ENCODE measurements at places on chromosomes 5 and 9.

GRCh38 chr5:96023518-96023917 lies 61.9 kb upstream of the ELL2 start:
- peak; percentile 51 for DNase-seq

GRCh38 chr5:40736103-40736875 lies 19.5 kb downstream of the TTC33 start:
- peak; percentile 55 for DNase-seq

- no peak for DNase-seq
Observed at GRCh38 chr9:129063061-129063460, 17.9 kb upstream of the DOLPP1 start.

DNA sequence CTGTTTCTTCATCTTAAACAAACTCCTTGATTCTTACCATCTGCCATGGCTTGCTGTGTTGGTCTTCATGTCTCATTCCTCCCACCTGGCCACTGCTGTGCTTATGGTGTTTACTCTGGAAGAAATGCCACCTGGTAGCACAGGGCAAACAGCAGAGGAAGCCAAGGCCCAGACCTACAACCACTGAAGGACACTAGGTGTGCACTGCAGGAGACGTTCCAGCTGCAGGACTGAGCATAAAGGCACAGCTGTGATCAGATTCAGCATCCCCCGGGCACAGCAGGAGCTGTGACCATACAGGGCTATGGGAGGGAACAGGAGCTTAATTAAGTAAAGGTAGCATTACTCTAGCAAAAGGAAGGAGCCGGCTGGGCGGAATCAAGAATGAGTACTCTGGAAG lies 12.6 kb upstream of the GNAQ start:
- DNase-seq = no peak

DNA sequence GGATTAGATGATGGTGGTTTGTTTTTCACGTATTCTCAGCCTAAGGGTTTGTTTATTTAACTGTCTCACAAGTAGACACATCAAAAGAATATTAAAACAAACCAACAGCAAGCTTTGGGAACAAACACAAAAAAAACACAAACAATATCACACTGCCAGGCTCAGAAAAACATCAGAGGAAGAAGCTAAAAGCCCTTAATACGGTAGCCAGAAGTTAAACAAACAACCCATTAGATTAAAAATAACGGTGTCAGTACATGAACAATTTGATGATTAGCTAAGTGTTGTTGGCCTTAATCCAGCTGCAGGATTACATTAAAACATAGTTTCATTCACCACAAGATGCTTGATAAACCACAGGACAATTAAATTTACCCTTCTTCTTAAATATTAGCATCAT lies 15.9 kb upstream of the DMRT2 start:
- DNase-seq = no peak

GRCh38 chr9:108972626-108973209 lies 38.5 kb downstream of the ABITRAM start:
- DNase-seq = peak; percentile 13

GRCh38 chr5:77560677-77561263 lies 68.7 kb upstream of the WDR41 start:
- DNase-seq = peak; percentile 35

DNA sequence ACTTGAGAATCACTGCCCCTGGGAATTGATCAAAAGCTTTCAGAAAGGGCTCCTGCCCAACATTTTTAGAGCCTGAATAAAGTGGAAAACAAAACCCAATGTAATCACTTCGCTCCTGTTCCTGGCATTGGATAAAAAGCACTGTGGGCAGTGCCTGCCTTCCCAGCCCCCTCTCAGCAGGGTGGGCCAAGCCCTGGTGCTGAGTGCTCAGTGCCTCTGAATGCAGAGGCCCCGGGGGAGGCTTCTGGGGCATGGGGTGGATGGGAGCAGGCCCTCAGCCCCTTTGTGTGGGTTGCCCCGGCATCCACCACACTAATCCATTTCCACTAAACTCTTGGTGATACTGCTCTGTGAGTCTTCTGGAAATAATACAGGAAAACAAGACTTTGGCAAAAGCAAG lies 55.6 kb downstream of the CFAP90 start:
- DNase-seq = no peak

DNA sequence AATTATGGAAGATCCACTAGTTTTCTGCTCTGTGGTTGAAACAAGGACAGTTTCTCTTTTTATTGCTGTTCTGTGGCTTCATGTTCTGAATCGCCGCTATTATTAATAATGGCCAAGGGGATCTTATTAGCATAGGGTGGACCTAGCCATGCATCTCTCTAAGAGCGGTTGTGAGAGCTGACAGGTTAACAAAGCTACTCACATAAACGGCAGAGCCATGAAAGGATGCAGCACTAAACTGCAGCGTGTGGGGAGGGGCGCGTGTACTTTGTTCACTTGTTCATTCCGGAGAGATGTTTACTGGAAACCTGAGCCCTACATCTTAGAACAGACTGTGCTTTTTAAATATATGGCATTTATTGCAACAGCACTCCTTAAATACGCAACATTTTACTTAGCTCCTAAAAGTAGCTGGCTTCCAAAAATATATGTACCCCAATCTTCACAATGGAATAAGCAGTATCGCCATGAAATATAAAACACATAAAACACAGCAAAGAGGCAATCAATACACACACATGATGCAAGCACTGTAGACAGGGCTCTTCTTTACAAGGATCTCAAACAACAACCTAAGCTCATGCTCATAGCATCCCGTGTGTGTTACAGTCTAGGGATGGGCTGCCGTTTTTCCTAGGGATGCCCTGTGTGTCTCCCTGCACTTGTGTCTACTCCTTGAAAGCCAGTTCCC lies 424.6 kb downstream of the MED10 start:
- no peak for DNase-seq

DNA sequence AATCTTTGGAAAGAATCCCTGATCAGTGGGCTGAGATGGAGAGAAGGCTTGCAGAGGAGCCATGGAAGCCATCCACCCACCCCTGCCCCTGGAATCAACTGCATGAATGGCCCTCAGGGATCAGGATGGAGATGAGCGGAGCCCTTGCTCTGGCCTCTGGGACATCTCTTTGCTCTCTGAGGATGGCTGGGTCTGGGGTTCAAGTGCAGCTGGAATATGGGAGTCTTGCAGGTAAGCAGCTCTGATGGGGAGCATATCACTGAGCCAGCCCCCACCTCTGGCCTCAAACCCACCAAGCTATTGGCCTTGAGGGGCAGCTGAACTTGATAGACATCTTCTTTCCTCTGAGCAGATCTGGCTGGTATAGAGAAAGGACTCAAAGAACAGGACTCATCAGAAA lies 76.1 kb downstream of the C5orf15 start:
- no peak for DNase-seq

DNA sequence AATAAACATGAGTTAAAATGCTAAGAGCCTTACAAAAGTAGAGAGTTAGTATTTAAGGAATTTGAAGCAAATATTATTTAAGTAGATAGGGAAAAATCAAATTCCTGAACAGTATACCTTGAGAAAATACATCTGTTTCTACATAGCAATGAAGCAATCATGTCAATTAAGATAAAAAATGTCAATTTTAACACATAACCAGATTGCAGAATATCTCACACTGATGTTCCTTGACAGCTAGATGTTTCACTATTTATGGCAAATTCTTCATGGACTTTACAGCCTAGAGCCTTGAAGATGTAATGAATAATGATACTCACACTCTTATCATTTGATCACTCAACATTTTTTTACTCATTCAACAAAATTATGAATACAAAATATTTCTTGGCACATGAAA lies 708.2 kb upstream of the PTPRD start:
- no peak for DNase-seq

DNA sequence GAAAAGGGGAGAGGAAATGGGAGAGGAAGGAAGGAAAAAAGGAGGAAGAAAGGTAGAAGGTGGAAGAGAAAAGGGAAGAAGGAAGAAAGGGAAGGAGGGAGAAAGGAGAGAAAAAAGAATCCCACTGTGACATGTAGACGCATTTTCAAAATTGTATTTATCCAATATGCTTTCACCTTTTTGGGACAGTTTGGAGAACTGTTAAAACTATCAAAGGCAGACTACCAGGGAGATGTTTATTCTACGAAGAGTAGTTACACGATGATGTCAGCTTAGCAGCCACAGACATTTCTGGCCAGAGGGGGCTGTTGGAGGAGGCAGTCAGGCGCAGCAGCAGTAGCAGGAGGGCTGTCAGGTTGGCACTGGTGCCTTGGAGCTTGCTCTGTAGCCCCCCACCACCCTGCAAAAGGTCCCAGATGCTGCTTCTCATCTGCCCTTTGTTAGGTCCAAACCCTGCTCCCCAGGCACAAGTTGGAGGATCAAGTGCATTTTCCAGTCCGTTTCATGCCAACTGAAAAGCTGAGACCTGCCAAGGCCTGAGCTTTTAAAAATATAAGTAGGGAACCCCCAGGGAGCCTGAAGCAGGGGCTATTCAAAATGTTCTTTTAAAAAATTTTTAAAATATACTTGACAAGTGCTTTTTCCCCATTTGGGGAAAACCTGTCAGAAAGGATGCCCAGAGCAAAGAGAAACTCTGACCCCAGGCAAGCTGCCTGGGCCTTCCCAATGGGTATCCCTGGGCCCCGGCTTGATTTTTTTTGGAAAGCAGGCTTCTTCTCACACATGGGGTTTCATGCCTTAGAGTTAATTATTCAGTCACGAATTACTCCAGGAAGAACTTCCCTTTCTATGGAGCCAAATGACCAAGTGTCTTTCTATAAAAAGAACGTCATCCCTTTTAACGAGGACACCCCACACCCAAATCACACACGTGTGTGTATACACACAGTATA lies 203.3 kb downstream of the SLIT3 start:
- no peak for DNase-seq

DNA sequence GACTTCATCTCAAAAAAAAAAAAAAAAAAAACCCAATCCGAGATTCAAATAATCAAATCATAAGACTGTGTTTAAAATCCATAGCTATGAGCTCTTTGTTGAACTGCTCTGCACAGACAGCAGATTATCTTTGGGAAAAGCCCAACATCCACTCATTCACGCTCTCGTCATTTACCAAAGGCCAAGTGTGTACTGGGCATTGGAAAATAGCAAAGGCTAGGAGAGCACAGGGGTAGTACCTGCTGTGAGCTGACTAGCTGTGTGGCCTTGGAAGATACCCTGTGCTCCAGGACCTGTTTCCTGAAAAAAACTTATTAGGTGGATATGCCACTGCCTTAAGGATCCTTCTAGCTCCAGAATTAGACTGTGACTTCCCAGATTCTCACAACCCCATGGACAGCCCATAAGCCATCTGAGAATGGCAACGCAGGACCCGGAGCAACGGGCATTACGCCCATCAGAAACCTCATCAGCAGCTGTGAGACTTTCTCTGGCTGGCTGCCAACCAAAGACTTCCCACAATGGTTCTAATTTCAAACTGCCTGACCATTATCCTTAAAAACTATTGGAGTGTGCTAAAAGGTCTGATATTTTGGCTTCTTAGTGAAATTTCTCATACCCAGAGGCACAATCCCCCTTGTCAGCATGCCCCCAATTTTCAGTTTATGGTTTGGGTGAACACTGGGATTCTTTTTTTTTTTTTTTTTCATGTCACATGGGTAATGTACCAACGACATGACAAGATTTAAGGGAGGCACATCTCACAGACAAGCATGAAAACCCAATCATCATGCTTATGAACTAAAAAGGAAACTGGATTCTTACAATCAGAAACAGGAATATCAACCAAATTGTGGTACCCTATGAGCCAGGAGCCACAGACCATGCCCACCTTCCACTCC lies 16.8 kb downstream of the SERINC5 start:
- DNase-seq = no peak

DNA sequence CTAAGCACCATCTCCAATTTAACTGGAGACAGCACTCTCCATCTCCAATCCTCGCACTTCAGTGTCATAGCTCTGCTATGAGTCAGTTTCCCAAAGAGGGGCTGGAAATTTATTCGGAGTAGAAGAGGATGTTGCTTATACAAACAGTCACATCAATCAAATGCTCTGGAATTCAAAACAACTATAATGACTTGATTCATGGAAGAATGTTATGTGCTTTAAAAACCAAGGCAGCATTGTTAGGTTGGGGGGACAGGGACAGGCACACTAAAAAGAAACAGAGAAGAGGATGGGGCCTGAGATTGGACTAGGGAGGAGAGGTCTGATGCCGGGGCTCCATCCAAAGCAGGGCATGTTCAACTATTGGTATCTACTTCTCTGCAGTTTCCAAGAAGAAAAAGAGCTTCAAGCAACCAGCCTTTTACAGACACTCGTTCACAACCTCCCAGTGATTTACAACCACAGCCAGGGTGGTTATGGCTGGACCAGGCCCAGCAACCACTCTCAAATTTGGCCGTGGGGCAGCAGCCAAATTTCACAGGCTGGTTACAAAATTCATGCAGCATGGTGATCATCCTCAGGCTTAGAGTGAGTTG lies 117.5 kb upstream of the ZNF366 start:
- no peak for DNase-seq

GRCh38 chr9:135078361-135078821 lies 9.1 kb upstream of the OLFM1 start:
- DNase-seq = no peak

DNA sequence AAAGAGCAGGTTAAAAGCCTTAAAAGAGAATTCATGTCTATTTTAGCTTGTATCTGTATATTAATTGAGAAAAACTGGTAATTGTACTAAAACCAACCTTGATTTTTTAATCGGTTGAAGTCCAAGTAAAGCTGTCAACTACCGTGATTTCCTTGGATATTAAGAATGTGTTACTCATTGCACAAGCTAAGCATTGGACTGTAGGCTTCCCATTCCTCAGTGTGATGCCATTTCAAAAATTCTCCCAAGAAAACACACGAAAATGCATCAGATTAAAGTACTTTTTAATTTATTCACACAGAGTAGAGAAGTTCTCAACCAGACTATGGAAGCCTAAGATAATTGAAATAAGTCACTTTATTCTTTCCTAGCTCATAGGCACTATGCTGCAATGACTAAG lies 761.4 kb upstream of the TYRP1 start:
- DNase-seq = no peak

- no peak for DNase-seq
Observed at GRCh38 chr9:38254151-38254550, 138.4 kb upstream of the ALDH1B1 start.

GRCh38 chr5:131185523-131186104 lies 14.9 kb downstream of the LYRM7 start:
- no peak for DNase-seq

DNA sequence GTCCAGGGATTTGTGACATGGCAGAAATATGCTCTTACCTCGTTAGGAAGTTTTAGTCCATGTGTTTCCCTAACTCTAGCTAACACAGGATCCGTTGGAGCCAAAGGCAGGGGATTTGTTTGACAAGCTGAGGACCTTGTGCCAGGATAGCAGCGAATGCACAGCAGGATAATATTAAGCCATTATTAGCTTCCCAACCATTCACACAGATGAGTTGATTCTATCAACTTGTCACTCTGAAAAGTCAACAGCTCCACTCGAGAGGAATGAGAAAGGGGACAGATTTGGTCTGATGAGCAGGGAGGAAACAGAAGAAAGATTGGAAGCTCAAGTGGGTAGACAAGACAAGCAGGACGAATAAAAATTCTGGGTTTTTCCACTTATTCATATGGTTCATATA lies 106.2 kb downstream of the FSTL4 start:
- DNase-seq = no peak

Measured in fibroblast of the conjunctiva (primary cell).